ENCODE measurements at places on chromosomes 2 and 18.

GRCh38 chr18:49744376-49745008, 68.8 kb downstream of the ACAA2 start:
- no peak for DNase-seq

- DNase-seq = no peak
Measured at GRCh38 chr2:56195563-56195962, 11.8 kb downstream of the CCDC85A start.

GRCh38 chr2:129922571-129923264, 56.7 kb upstream of the RAB6C start:
- DNase-seq = no peak

DNA sequence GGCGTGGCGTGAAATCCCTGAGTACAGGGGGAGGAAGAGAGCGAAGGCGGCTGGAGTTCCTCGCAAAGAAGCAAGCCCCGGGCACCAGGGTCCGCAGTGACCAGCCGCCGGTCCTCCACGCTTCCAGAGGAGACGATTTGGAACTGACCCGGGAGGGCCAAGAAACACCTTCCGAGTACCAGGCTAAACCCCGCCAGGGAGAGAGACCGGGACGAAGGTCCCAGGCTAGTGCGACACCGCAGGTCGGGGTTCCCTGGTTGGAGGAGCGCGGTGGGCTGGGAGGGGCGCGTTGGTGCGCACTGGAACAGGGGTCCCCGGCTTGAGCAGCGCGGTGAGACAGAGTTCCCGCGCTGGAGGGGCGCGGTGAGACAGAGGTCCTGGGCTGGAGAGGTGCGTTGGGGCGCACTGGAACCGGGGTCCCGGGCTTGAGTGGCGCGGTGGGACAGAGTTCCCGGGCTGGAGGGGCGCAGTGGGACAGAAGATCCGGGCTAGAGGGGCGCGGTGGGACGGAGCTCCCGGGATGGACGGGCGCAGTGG, 901 bp downstream of the WDFY1 start:
- peak; percentile 31 for DNase-seq

DNA sequence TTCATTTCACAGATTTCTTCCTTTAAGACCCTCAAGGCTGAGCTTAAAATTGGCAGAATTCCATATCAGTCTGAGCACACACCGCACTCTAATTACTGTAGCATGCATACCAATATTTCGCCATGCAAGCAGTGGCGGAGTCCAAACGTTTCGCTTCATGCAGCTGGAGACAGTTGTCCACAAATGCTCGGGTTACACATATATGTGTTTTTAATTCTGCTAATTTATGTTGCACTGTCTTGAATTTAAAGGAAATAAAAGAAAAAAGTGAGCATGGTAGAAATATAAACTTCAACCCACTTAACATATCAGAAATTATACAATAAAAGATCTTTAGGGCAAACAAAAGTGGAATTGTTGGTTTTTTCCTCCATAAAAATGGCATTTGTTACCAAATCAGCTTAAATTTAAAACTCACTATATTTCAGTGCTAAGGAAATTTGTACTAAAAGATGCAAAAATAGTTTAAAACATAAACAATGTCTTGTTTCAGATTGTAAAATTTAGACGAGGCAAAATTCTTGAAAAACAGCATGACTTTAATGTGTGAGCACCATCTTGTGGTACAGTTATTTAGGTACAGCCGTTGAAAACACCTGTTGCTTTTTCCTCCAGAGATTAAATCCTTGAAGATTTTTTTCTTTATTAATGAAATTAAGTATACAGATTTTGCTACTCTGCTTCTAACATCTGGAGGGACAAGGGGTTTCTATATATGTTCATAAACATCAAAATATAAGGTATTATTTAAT, 24.1 kb upstream of the KANSL1L start:
- peak; percentile 17 for DNase-seq

DNA sequence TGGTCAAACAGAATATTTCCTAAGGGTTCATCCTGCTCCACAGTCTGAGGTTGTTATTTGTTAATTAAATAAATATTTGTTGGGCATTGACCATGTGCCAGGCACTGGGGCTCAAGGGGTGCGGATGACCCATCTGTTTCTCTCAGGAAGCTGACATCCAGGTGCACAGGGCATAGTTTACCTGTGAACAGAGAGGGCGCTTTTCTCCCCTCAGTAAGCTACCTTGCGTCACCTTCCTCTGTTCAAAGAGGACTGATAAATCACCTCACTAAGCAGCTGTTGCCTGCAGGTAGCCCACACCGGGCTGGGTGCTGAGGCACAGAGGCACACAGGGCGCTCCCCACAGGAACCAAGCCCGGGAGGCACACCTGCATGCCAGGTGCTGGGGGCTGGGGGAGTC, 41.6 kb downstream of the SH3RF3 start:
- no peak for DNase-seq

DNA sequence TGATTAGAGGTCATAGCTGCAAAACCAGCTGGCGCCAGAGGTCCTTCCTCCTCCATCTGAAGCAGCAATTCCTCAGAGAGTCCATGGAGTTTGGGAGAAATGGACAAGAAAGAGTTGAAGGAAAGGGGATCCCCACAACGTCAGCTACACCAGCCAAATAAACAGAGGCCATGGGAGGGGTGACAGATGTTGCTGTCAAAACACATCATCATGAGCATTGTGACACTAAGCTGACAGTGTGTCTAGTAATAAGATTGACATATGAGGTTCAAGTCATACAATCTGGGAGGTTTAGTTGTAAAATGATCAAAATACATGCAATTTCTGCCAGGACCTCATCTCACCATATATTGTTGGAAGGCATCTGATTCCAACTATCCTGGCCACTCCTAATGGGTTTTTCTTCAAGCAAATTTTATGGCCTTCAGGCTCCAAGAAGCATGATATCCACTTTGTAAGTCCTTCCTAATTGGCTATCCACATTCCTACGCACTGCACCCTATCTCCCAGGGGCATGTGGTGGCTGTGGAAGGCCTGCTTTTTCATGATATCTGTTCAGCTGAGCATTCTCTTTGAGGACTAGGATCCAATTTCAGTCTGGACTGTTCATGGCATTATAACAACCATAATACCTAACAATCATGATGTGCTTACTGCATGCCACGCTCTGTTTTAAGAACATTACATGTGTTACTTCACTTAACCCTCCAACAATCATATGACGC, 335.0 kb upstream of the ID2 start:
- no peak for DNase-seq

GRCh38 chr2:68302281-68302875, 17.4 kb downstream of the CNRIP1 start:
- DNase-seq = peak; percentile 43

DNA sequence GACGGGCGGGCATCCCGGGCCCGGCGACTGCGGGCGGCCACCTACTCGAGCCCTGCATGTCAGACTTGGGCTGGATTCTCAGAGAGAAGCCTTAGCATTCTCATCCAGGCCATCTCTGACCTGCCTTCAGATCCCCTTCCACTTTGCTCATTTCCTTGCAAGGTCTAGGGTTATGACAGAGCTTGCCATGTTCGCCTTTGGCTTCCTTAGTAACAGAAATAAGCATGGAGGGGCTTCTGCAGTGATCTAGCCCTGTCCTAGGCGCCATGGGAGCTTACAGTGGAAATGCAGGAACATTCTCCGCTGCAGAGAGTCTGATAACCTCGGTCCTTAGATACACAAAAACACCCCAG, 632 bp upstream of the ACVR1 start:
- DNase-seq = no peak

DNA sequence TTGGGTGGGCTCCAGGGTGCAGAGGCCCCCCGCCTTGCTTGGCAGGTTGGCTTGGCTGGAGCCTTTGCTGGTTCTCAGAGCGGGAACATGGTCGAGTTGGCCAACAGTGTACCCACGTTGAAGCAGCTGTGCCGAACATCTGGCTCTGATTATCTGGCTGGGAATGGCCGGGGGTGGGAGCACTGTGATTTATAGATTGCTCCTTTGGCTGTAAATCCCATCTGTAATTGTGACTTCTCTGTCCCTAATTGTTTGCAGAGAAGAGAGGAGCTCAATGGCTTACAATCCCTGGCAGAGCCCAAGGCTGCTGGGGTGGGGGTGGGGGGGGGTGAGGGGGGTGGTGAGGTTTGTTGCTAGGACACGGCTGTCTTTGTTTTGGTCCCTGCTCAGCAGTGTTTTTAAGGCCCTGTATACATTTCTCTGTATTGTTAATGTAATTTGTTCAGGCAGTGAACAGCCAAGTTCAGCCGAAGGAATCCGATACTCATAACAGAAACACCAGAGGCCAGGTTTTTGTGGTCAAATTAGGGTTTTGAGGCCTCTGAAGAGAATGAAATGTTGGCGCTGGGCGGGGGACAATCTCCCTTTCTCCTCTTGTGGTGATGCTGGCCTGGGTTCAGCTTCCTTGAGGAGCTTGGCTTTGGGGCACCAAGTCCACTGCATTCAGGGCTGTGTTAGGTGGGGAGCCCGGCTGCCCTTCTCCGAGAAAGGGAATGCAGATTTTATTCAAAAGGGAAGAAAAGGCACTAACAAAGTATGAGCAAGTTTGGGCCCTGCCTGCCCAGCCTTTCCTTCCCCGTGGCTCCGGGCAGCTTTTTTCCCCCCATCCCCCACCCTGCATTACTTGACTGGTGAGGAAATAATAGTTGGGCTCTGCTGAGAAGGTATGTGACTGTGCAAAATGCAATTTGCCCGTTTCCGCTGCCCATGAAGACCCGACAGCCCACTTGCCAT, 82.5 kb downstream of the TCF7L1 start:
- DNase-seq = no peak

GRCh38 chr18:11849841-11850634, 1.2 kb upstream of the CHMP1B start:
- peak; percentile 91 for DNase-seq

GRCh38 chr2:240916571-240917008, 10.5 kb downstream of the CROCC2 start:
- no peak for DNase-seq

GRCh38 chr2:6492573-6492972, 373.1 kb downstream of the CMPK2 start:
- peak; percentile 20 for DNase-seq

DNA sequence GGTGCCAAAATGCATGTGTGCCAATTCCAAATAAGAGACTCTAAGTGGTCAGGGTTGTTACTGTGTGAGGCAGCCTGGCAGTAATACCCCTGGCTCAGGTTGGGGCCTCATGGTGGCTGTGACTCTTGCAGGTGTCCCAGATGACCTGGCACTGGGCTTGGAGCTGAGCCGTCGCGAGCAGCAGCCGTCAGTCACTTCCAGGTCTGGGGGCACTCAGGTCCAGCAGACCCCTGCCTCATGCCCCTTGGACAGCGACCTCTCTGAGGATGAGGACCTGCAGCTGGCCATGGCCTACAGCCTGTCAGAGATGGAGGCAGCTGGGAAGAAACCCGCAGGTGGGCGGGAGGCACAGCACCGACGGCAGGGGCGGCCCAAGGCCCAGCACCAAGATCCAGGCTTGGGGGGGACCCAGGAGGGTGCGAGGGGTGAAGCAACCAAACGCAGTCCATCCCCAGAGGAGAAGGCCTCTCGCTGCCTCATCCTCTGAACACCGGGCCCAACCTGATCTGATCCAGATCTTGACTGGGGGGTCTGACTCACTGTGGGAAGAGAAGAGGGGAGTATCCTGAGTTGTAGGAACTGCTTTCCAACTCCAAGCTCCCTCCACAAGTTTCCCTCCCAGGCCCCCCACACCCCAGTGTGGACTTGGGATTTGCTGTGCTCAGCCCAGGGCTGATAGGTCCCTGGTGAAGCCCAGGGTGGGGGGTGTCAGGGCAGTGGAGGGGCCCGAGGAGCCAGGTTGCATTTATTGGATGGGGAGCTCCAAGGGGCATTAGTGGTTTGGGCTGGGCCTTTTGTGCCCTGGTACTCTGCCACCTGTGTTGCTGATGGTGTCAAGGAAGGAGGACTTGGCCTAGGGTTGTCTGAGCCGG, 5.6 kb downstream of the DNAJB2 start:
- no peak for DNase-seq

DNA sequence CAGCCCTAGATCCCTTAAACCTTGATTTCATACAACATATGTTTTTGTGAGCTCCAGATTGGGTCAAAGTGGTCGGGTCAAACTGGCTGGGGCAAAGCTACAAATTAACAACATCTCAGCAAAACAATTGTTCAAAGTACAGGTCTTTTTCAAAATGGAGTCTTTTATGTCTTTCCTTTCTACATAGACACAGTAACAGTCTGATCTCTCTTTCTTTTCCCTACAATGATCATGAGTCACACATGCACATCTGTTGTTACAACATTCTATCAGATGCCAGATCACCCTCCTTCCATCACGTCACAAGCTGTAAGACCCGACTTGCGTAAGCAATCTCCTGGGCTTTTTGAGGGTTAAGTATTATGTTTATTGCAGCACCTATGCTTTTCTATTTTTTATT, 55.1 kb downstream of the RHOB start:
- DNase-seq = peak; percentile 76

DNA sequence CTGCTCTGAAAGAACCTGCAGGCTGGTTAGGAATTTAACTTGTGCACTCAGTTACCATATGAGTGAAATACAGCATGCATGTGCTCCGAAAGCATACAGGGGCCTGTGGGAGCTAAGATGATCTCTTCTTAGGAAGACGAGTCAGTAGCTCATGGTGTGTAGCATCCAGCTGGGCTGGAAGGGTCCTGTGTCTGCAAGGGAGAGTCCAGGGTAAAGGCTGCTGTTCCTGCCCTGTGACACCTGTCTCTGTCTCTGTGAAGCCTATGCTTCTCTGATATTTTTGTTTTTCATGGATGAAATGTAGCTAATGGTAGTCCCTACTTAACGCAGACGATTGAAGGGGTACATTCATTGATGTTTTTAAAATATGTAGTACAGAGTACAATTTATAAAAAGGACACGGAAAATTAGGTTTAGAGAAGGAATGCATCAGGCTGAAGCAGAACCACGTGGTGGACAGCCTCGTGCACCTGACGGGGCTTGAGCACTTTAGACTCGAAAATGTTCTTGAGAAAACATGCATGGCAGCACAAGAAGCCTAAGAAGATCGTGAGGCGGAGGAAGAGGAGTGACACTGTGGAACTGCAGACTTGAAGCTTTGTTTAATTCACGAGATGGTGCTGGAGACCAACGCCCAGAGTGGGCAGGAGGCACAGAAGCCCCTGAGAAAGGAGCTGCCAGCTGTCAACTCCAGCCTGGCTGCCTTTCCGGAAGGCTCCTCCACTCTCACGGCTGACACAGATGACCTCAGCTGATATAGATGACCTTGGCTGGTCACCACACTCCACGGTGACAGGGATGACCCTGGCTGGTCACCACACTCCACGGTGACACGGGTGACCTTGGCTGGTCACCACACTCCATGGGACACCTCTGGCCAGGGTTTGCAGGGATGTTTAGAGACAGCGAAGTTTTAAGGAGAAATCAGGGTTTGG, 110.6 kb downstream of the TMEM18 start:
- DNase-seq = no peak

- DNase-seq = no peak
Measured at GRCh38 chr18:58526425-58527284, 102.2 kb downstream of the ALPK2 start.

- no peak for DNase-seq
Measured at GRCh38 chr2:167136879-167137596, 248.8 kb downstream of the XIRP2 start.

DNA sequence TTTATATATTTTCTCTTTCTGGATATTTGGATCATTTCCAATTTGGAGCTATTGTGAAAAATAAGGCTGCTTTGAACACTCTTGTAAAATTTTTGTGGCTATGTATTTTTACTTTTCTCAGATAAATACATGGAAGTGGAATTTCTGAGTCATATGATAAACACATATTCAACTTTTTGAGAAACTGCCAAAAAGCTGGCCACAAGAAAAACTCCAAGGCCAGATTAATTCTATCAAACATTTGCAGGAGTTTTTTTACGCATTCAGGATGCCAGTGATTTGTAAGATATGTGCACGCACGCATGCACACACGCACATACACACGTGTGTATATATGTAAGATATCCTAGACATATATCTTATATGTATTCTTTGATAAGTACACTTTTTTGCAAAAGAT, 477.5 kb upstream of the SPHKAP start:
- peak; percentile 75 for DNase-seq

- DNase-seq = no peak
Measured at GRCh38 chr2:17482651-17483050, 35.6 kb downstream of the RAD51AP2 start.
